SK-N-SH (cell line): ENCODE measurements at places on chromosomes 5 and 9.

DNA sequence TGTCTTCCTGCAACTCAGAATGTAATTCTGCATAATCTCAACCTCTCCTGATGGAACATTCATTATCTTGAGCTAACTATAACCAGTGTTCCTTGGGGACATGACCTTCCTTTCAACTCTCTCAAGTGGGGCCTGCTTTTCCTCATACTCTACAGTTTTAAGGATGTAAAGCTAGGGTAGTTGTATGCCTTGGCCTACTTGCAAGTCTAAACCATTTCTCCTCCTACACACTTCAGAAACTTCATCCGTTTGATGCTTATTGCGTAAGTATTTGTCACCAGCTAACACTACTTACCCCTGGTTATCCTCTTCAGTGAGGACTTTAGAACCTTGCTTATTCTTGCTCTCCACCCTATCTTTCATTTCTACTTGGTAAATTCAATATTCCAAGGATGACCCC is 548.9 kb downstream of the HINT1 start:
- DNase-seq, result no peak

- peak; percentile 24 for DNase-seq
Observed at GRCh38 chr5:132747616-132748440, 602 bp downstream of the CCNI2 start.

- peak; percentile 41 for DNase-seq
Observed at GRCh38 chr5:128674837-128675446, 136.9 kb upstream of the FBN2 start.

- no peak for DNase-seq
Observed at GRCh38 chr5:133450286-133450685, 162.1 kb downstream of the FSTL4 start.

- DNase-seq, result no peak
Observed at GRCh38 chr5:20636686-20637085, 648.7 kb upstream of the CDH18 start.

- no peak for DNase-seq
Observed at GRCh38 chr9:18588002-18588401, 114.0 kb downstream of the ADAMTSL1 start.

DNA sequence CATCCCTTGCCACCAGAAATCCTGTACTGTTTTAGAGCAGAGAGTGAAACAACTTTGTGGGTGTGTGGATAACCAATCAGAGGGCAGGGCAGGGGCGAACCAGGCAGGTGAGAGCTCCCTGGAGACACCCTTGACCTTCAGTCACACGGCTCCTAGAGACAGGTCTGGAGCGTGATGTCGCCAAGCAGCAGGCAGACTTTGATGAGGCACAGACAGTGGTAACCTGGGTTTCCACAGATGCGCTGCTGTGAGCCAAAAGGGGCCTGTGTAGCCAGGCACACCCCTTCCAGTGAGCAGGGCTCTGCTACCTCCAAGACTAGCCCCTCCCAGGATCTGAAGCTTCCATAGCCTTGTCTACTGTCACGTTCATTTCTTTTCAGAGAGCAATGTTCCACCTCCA is 317.8 kb upstream of the ADCY2 start:
- no peak for DNase-seq

GRCh38 chr9:134678206-134678605 is 36.6 kb downstream of the COL5A1 start:
- DNase-seq, result no peak

- DNase-seq, result no peak
Observed at GRCh38 chr5:546376-546908, 22.2 kb upstream of the SLC9A3 start.

DNA sequence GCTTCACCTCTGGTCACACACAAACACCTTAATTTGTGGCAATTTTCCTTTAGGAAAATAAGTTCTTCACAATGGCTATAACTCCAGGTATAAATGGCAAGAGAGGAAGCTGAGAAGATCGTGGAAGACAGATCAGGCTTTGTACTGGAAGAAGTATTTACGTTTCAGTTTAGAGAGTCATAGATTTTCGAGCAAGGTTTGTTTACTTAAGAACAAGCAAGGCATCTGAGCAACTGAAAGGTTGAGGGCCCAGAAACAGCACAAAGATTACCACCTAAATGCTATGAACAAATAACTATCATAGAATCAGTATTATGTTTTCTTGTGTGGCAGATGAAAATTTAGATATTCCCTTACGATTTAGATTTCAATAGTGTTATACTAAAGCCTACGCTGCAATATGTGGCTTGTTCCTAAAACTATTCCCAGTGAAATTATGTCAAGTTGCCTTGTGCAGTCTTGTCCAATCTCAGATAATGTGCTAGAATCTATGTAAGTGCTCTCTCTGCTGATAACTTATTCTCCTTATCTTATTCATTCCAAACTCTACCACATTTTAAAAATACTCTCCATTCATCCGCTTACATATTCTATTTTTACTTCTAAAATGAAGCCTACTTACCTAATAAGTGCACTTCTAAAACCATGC is 6.7 kb downstream of the SLCO4C1 start:
- no peak for DNase-seq

GRCh38 chr5:167155387-167156005 is 1135.9 kb upstream of the WWC1 start:
- no peak for DNase-seq

DNA sequence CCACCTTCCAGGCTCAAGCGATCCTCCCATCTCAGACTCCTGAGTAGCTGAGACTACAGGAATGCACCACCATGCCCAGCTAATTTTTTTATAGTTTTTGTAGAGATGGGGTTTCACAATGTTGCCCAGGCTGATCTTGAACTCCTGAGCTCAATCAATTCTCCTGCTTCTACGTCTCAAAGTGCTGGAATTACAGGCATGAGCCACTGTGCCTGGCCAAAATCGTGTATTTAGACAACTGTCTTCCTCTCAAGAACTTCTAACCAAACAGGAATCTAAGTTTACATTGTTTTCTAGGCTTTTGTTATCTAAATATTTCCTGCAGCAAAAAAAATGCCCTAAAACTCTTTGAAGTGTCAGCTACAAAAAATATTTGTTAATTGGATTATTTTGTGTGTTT is 78.8 kb downstream of the NLN start:
- DNase-seq, result no peak

DNA sequence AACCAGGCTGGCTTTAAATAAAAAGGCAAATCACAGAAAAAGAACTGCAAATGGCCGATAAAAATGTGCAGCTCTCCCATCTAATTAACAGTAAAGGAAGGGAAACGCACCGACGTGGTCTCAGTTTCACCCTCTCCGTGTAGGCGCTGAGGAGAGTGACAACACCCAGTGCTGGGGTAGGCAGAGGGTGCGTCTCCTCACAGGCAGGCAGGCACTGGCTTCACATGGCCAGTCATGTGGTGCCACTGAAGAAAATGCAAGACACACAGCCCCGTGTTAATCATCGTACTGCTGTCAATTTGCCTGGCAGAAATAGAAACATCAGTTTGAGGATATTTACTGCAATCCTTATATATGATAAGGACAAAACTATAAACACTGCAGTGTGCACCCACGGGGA is 178.4 kb downstream of the FANCC start:
- DNase-seq, result no peak

- no peak for DNase-seq
Observed at GRCh38 chr9:110447476-110447875, 109.8 kb upstream of the TXNDC8 start.

DNA sequence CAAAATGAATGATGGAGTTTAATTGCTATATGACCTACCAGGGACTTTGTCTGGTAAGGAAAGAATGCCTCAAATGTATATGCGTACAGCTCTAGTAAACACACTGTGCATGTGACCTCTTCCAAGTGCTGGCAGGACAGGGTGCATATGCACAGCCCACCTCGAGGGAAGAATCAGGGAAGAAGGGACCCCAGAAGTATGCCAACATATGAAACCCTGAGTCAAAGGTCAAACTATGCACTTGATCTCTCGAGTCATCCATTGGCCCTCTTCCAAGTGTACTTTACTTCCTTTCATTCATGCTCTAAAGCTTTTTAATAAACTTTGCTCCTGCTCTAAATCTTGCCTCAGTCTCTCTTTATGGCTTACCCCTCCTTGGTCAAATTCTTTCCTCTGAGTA is 804.6 kb upstream of the COX7C start:
- DNase-seq, result no peak

- peak; percentile 97 for DNase-seq
Observed at GRCh38 chr9:121598965-121599871, 52.2 kb upstream of the DAB2IP start.

GRCh38 chr9:99906403-99907207 is at the start of gene STX17:
Gene STX17, plus strand, starts transcription at chr9:99906654. Its CDS starts 8,586 bp downstream, at chr9:99915240.
- DNase-seq, result peak; percentile 98

DNA sequence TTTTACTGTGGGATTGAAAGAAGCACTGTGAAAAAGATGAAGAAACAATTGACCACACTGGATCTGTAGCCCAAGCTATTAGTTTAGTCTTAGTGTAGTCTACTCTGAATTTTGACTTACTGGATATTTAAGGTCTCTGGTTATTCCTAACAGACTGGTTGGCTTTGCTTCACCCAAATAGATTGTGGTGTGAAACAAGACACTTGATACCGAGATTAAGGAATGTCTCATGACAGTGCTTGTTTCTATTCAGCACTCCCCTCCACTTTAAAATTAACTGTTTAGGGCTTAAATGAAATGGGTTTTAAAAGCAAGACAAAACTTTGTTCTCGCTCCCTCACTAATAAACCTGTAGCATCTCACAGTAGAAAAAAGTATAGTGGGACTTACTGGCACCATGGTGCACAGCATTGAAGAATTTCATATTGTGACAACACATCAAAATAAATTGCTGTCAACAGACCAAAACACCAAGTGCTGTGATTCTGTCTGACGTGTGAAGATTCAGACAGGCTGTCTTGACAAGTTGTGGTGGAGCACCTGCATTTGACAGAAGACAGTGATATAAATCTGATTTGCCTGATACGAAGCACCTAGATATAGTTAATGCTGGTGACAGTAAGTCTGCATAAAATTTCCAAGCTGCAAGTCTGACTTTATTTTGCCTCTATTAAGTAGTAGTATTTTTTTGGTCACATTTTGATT is 73.1 kb downstream of the PBX3 start:
- DNase-seq, result no peak

DNA sequence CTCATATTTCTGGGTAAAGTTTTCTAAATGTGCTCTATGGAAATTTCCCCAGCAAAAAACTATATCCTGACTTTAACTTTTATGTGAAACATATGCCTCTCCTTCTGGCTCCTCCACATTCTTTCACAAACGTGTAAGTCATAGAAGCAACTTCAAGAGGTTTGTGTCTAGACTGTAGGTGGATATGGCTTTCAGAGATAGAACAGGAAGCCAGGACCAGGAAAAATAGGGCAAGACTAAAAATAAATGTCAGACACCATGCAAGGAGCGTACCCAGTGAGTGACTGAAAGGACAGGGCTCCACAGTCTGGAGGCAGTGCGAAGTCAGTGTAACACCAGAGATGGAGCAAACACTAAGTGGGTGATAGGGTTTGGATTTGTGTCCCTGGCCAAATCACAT is 240.7 kb downstream of the COX7C start:
- no peak for DNase-seq

- no peak for DNase-seq
Observed at GRCh38 chr9:110089681-110090370, 118.1 kb downstream of the C9orf152 start.
